Activated CD4-positive, alpha-beta T cell treated with anti-CD3 and anti-CD28 coated beads for 1 hour (primary cell): ENCODE measurements at places on chromosomes 4 and X.

DNA sequence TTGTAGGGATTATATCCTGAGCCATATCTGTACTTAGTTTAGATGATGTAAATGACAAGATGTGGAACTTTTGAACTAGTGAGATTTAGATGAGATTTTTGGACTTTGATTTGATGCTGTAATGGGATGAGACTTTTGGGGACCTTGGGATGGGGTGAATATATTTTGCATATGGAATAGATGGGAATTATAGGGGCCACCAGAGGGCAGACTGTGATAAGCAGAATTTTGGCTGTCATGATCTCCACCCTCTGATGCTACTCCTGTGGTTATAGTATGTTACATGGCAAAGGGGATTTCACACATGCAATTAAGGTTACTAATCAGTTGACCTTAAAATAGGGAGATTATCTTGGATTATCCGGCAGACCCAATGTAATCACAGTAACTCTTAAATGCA is 214.0 kb upstream of the NHS start:
- no peak for DNase-seq

DNA sequence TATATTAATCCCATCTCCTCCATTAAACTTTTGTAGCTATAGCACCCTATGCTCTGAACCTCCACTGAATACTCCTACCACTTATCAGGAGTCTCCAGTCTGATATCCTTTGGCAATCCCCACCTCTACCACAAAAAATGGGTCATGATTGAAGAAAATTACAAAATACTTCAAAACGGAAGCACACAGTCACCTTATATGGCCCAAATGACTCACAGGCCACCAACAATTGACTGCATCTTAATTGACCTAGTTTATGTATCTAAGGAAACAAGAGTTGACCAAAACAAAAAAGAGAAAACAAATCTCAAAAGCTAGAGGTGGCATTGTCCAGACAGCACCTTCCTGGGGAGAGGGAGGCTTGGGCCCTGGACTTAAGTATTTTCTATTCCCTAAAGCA is 120.0 kb upstream of the DIAPH2 start:
- DNase-seq = no peak

DNA sequence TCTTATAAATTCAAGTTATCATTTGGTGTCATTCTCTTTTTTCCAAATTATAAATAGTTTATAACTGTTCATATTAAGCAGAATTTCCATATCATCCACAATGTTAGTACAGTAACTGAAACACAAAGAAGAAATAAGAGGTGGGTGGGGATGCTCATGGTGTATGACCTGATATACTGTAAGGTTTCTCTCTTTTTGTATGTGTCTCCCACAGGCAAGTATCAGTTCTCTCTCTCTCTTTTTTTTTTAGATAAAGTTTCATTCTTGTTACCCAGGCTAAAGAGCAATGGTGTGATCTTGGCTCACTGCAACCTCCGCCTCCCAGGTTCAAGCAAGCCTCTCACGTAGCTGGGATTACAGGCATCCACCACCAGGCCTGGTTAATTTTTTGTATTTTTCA is 43.7 kb upstream of the UGT2A3 start:
- DNase-seq = no peak

GRCh38 chrX:156003486-156004185 is 6.1 kb downstream of the IL9R start:
- no peak for DNase-seq

- DNase-seq = no peak
Measured at GRCh38 chr4:153227469-153228075, 23.3 kb downstream of the TRIM2 start.

GRCh38 chr4:156677131-156677531 is 294.5 kb downstream of the PDGFC start:
- no peak for DNase-seq

DNA sequence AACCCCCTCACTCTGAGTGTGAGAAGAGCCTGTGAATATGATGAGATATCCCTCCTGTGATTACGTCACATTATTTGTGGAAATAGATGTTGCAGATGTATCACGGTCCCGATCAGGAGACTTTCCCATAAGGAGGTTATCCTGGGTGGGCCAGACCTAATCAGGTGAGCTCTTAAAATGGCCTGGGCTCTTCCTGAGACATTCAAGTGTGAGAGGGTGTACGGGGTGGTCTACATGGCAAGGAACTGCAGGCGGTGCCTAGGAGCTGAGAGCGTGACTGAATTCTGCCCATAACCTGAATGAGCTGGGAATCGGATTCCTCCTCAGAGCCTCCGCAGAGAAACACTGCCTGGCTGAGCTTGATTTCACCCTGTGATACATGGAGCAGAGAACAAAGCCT is 12.9 kb upstream of the CENPVL1 start:
- no peak for DNase-seq

- no peak for DNase-seq
Measured at GRCh38 chr4:6322761-6323566, 53.3 kb downstream of the WFS1 start.

- no peak for DNase-seq
Measured at GRCh38 chr4:40225497-40225896, 28.7 kb downstream of the RHOH start.

- no peak for DNase-seq
Measured at GRCh38 chrX:3651277-3651676, 62.2 kb downstream of the PRKX start.

- no peak for DNase-seq
Measured at GRCh38 chrX:47361538-47362511, 8.6 kb upstream of the ZNF157 start.

- no peak for DNase-seq
Measured at GRCh38 chr4:16270454-16271328, 44.4 kb upstream of the TAPT1 start.

GRCh38 chr4:124803641-124804040 is 91.1 kb upstream of the ANKRD50 start:
- no peak for DNase-seq

- no peak for DNase-seq
Measured at GRCh38 chrX:34521563-34521962, 135.5 kb downstream of the TMEM47 start.

DNA sequence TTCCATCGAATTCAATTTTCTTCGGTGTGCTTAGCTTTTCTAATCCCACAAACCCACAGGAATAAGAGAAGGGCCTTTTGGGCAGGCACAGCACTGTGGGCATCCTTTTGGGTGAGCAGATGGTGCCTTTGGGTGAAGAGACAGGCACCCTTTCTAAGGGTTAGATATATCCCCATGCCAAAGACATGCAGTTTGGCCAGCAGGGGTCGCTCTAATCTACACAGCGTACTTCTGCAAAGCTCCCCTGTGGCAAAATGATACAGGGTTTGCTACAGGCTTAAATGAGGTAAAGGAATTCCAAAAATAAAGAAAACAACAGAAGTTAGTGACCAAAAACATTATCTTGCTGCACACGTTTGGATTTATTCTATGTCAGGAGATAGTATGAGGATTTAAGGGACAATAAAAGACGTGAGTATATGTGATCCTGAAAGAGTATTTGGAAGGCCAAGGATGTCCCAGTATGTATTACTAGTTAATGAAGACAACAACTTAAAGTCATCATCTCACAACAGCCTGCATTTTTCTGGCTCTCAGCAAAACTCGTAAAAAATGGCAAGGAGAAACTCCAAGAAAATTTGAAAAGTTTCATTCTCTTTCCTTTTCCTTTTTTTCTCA is 49.5 kb downstream of the PHEX start:
- DNase-seq = peak; percentile 8

DNA sequence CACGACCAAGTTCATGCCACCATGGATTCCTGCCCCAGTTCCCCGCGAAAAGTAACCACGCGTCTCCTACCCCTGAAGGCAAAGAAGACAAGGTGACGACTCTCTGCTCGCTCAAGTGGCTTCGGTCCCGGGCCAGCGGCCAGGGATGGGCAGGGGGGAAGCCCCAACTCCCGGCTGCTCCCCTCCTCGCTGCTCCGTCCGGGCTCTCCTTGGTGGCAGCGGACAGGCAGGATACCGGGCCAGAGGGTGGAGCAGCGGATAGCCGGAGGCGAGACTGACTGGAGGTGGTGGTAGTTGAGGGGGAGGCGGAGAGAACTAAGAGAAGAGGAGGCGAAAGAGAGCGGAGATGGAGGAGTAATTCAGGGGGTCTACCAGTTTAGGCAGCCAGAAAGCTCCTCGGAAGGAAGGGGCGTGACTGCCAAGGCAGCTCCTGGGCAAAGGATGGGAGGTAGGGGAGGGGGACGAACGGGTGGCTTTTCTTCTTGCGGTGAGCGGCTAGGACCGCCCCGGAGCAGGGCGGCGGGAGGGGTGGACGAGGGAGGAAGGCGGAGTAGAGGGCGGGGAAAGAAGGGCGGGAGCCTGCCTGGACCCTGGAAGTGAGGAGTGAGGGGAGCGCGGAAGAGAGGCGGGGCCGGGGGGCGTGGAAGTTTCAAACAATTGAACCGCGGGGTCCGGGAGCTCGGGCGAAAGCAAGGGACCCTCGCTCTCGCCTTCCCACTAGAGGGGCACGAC is at the start of gene AMOT:
AMOT (minus strand) TSS at position 450 of the 732 bp plus-strand sequence. CDS start 17,705 bp downstream, outside the sequence.
- peak; percentile 28 for DNase-seq

GRCh38 chr4:71240094-71240493 is 98.7 kb upstream of the SLC4A4 start:
- DNase-seq = no peak

DNA sequence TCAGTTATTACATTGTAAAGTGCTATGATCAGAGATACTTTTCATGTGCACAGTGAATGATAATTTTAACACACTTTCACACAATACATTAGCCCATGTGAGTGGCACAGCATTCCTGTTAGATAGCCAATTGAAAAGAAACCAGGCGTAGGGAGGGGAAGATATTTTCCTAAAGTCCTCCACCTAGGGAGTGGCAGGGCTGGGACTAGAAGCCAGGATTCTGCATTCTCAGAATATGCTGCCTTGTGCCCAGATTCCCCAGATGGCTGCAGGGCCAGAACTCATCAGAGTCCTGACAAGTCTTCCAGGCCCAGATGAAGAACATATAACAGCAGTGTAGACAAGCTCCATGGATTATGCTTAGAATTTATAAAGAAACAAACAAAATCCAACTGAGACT is 350.2 kb downstream of the AFF2 start:
- DNase-seq = no peak

DNA sequence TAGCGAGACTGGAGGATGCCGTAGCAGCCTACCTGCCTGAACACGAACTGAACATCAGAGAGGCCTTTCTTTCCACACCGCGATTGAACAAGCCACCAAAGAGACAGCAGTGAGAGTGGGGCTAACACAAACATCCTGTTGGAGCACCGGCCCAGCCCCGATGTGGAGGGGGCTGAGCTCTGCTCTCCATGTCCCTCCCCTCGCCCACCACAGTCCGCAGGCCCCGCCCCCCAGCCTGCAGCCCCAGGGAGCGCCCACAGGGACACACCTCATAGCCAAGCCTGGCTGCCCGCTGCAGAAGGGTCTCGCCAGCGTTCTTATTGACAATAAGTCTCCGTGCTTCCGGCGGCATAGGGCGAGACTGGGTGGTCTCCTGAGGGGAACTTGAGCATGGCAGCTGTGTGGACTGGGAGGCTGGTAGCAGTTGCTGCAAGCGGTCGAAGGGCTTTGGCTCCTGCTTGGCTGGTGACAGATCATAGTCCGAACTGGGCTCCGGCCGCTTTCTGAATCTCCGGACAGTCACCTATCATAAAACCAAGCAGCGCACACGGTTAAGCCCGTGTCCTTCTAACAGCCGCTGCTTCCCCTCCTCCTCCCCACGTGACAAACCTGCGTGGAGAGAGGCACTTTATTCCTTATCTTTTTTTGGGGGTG is 35.8 kb downstream of the BCOR start:
- DNase-seq = no peak

GRCh38 chr4:153655002-153655541 is 29.0 kb upstream of the TLR2 start:
- no peak for DNase-seq

GRCh38 chr4:39637586-39638353 is 895 bp downstream of the SMIM14 start:
- no peak for DNase-seq

- DNase-seq = no peak
Measured at GRCh38 chrX:111646515-111646914, 34.5 kb upstream of the ALG13 start.

DNA sequence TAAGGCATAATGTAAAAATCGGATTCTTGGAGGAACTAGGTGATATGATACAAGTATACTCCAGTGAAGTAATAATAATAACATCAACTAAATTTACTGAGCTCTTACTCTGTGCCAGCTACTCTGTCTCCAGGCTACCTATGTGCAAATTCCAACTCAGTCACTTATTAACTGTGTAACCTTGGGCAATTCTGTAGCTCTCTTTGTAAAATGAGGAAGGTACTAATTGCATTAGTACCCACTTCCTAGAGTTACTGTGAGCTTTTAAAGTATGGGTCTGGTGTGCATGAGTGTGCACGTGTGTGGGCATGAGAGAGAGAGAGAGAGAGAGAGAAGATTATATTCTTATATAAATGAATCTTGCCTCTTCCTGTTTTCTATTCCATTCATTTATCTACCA is 169.9 kb downstream of the KCNIP4 start:
- DNase-seq = no peak

- DNase-seq = no peak
Measured at GRCh38 chr4:163806653-163807052, 312.2 kb downstream of the TMA16 start.

DNA sequence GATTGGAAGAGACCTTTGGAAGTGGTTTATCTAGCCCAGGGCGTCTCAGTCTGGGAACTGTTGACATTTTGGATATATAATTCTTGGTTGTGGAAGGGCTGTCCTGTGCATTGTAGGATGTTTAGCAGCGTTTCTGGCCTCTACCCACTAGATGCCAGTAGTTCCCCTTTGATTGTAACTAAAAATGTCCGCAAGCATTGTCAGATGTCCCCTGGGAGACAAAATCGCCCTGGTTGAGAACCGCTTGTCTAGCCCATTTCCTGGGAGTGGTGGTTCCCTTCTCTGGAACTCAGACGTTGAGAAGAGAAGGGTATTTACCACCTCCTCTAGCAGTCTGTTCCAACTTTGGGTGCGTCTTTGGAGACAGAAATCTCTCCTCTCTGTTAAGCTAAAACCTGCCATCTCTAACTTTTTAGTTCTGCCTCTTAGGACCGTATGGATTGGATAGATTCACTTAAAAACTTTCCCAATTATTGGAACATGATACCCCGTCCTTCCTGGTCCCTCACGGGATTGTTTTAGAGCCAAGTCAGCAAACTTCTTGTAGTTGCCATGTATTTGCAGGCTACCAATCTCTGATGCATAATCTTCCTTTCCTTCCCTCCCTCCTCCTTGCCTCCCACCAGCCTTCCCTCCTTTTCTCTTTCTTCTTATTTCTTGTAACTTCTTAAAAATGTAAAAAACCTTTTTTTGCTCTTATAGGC is 13.9 kb downstream of the TMEM165 start:
- DNase-seq = no peak

DNA sequence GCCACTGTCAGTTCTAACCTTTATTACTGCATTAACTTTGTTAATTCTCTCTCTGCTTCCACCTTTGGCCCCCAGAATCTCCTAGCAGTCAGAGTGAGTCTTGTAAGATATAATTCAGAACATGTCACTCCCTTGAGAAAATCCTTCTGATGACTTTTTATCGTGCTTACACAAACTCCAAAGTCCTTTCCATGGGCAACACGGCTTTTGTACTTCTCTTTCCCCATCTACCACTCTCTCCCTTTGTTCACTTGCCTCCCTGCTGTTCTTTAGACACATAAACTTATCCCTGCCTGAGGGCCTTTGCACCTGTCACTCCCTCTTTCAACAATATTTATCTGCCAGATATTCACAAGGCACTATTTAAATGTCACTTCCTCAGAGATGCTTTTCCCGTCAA is 64.8 kb downstream of the MAOB start:
- DNase-seq = no peak

- DNase-seq = no peak
Measured at GRCh38 chr4:74181219-74181618, 23.3 kb downstream of the MTHFD2L start.

- DNase-seq = no peak
Measured at GRCh38 chr4:7625071-7625470, 190.3 kb upstream of the PSAPL1 start.
